RKO (cell line): ENCODE measurements at places on chromosomes 5 and 9.

GRCh38 chr9:73294336-73294735, 142.7 kb downstream of the ANXA1 start:
- no peak for DNase-seq

DNA sequence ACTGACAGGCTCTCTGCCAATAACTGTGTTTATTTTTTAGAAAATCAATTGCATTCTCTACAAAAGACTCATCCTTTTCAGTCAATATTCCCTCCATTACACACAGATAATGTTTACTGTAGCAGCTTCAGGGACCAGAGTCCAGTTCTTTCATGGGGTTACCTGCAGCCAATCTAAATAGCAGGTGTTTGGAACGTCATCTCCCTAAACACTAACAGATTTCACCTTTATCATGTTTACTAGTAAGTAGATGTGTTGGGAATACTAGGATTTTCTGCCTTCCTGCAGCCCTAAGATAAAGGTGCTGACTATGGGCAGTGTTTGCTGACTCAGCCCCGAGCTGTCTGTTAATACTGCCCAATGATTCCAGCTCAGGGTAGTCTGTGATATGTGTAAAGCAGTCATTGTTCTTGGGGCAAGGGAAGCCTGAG, 447.0 kb downstream of the KIF4B start:
- no peak for DNase-seq

DNA sequence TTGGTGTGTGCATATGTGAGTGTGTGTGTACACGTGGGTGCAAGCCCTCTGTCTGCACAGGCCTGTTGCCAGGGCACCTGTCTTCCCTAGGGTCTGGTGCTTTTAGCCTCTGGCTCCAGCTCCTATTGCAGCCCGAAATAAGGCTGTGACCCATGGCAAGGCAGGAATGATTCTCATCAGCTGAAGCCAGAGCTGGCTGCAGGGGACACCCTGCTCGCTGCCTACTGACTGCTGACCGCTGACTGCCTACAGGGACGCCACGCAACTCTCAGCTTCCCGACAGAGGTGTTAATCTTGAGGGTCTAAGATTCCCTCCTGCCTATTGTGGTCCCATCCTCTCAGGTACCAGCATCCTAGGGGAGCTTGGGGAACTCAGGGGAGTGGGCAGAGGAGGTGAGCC, at the start of gene MYOZ3:
TSS of gene MYOZ3 (plus strand) at position 166 of the 400 bp plus-strand sequence. CDS start 1,691 bp downstream, outside the sequence.
- no peak for DNase-seq

DNA sequence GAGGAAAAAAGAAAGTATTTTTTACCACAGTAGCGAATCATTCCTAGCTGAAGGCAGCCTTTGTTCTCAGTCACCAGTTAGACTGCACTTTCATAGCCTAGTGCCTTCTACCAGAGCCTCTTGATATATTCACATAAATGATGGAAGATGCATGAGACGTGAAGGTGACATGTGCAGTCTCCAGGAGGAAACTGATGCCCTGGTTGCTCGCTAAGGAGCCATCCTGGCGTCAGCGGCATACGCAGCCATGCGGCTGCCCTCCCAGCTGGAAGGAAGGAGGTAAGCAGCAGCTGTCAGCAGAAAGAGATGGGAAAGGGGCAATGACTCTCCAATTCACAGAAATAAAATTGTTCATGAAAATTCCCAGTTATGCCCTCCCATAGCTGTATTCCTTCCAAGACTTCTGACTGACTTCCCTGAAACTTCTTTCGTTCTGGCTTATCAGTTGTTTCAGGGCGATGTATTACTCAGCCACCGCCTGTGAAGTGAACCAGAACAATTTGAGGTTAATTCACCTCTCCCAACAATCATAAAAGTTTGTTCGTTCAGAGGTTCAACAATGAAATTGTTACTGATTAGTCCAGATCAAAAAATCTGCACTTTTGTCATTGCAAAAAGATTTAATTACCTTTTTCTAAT, 331.2 kb downstream of the NR2F1-AS1 start:
- peak; percentile 3 for DNase-seq

- no peak for DNase-seq
Observed at GRCh38 chr5:172002840-172003512, 3.5 kb downstream of the FBXW11 start.

GRCh38 chr5:79069488-79070349, at the start of the genes BHMT2 and DMGDH:
Gene BHMT2 (plus strand): TSS chr5:79069767. CDS start chr5:79069783, 16 bp downstream.
Gene DMGDH (minus strand): TSS chr5:79069674. CDS start chr5:79069620, 54 bp downstream.
- no peak for DNase-seq

DNA sequence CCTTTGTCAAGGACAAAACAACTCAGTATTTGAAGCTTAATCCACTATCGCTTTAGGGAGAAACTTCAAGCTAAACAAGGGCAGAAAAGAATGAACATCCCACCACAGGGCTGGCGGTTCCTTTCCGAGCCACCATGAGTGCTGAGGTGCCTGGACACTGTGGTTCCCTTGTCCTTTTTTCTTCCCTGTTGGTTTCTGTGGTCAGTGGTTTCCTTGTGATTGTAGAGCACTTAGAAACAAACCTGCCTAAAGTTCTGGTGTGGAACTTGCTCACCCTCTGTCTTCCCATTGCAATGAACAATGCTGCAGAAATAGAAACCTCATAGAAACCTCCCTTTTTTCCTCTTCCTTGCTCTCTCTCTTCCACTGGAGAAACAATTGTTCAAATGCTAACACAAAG, 79.3 kb upstream of the TBC1D2 start:
- no peak for DNase-seq

- no peak for DNase-seq
Observed at GRCh38 chr9:122217640-122218039, 11.1 kb downstream of the LHX6 start.

- no peak for DNase-seq
Observed at GRCh38 chr9:85516976-85517637, 224.6 kb downstream of the AGTPBP1 start.

- DNase-seq: no peak
Observed at GRCh38 chr9:135611142-135611874, 28.0 kb downstream of the GLT6D1 start.

DNA sequence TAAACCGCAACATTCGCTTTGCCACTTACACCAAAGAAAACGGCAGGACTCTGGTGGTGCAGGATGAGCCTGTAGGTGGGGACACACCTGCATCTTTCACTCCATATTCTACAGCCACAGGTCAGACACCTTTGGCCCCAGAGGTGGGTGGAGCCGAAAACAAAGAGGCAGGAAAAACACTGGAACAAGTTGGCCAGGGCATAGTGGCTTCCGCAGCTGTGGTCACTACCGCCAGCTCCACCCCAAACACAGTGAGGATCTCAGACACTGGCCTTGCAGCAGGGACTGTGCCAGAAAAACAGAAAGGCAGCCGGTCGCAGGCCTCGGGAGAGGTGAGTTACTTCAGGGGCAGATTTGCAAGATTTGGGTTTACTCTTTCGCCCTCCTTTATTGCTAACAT, 33.8 kb downstream of the KDM3B start:
- DNase-seq: no peak

DNA sequence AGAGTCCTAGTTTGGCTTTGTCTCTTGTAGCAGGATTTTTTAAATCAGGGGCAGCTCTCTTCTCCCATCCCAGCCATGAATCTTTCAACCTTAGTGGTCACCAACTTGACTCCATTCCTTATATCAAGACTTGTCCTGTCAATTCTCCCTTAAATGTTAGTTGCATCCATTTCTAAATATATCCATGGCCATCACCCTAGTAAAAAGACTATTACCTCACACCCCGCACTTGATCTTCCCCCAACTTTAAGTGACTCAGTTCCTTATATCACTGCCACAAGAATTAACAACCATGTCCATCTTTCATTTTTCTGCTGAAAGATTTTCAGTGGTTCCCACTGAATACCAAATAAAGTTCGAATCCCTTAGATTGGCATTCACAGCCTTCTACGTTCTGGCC, 67.0 kb downstream of the STX17 start:
- no peak for DNase-seq

DNA sequence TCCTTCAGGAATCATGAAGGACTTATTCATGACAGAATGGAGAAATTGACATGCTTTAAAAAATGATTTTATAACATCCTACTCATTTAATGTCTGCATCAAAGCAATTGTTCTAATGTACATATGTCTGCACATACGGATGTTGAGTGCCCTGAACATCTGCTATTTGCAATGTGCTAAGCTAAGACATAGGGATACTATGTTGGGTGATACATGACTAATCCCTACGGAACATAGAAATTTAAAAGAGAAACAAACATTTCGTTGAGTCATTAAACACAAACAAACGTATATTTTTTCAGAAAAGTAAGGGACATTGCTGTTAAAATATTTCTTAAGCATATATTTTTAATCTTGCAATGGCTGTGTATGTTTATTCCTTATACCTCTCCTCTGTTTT, 686.5 kb upstream of the ADAMTS16 start:
- DNase-seq: no peak

- no peak for DNase-seq
Observed at GRCh38 chr5:156871212-156871611, 21.1 kb downstream of the PPP1R2B start.

DNA sequence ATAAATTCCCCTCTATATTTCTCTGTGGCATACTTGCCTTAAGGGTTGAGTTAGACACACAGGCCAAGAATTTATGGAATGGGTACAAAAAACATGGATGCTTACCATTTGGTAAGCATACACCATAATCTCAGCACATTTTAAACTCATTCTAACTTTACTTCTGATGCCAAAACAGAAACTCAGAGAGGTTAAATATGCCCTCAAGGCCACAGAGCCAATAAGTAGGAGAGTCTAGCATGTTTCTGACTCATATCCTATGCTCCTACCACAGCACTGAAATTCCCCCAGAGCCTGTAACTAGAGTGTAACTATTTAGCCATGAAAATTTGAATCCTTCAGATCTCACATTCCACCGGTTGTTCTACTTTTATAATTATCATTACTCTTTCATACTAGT, 559.7 kb downstream of the ACTL7B start:
- DNase-seq: no peak

DNA sequence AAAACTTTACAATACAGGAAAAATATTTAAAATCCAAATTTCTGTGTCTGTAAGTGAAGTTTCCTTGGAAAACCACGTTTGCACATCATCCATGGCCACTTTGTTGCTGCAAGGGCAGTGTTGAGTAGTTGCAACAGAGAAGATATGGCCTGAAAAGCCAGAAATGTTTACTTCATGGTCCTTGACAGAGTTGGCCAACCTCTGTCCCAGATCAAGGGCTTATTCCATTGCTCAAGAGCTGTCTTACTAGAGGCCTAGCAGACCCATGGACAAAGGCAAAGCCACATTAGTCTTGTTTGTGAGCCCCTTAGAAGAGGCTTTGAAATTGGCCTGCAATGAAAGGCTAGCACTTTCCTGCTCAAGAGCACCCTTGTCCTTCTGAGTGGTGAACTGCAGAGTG, 119.4 kb downstream of the GAS1 start:
- DNase-seq: no peak

DNA sequence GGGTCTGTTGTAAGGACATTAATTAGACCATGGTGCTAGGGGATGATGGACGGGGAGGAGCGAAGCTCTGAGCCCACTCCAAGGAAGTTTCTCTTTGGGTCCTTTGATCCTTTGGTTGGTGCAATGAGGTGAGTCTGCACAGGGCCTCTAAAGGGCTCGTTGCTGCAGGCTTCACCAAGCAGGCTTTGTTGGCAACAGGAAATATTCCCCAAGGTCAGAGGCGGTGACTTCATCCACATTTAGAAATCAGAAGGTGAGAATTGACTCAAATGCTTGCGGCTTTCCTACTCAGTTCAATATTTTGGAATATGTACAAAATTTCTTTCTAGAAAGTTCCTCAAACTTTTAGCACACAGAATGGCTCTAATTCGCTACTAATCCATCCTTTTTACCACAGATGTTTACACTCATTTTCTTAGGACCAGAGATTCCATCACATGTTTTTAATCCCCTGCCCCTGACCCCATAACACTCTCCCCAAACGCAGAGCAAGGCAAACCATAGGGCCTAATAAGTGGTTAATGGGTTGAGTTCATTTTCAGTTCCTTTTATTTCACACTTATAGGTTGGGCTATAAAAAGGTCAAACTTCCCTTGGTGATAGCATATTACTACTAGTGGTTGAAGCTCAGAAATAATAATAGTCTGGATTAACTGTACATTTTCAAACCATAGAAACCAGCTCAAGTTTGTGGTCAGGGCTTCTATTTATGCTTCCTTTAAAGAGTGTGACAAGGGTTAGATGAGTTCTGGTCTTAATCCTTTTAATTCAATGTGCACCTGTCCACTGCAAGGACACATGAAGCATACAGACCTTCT, 37.3 kb upstream of the TMEM252 start:
- no peak for DNase-seq

- DNase-seq: no peak
Observed at GRCh38 chr9:124795881-124796431, 19.0 kb downstream of the OLFML2A start.

GRCh38 chr9:28808042-28808441, 1234.8 kb upstream of the C9orf72 start:
- DNase-seq: peak; percentile 15

GRCh38 chr9:134922066-134922931, 4.6 kb upstream of the FCN1 start:
- DNase-seq: no peak

DNA sequence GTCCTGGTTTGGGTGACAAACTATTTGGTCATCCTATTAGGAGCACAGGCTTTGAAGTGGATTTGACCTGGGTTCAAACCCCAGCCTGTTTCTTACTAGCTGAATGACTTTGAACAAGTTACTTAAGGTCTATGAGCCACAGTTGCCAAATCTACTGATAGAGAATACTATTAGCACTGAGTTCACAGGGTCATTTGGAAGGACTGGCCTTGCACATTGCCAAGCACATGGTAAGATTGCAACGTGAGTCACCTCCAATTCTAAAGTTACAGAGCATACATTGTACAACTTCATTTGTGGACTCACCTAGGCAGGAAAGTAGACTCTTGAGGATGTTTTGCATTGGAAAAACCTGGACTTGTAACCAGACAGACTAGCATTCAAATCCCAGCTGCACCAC, 38.9 kb downstream of the MFAP3 start:
- no peak for DNase-seq

GRCh38 chr9:109452761-109453160, 45.3 kb downstream of the PTPN3 start:
- DNase-seq: no peak

GRCh38 chr5:108661024-108661423, 86.7 kb upstream of the FER start:
- no peak for DNase-seq

- no peak for DNase-seq
Observed at GRCh38 chr9:1210954-1211353, 160.8 kb downstream of the DMRT2 start.

- DNase-seq: no peak
Observed at GRCh38 chr9:134984372-134985265, 66.9 kb upstream of the FCN1 start.

DNA sequence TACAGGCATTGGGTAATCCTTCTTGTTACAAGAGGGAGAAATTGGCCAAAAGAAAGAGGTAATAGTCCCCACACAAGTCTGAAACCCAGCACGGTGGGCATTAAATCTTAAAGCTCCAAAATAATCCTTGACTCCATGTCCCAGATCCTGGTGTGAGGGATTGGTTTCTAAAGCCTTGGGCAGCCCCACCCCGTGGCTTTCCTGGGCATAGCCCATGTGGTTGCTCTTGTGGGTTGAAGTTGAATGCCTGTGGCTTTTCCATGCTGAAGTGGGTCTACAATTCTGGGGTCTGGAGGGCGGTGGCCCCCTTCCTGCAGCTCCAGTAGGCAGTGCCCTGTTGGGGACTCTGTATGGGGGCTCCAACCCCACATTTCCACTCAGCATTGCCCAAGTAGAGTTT, 91.8 kb upstream of the LARP1 start:
- no peak for DNase-seq
